ENCODE measurements at places on chromosomes 11 and 22.

DNA sequence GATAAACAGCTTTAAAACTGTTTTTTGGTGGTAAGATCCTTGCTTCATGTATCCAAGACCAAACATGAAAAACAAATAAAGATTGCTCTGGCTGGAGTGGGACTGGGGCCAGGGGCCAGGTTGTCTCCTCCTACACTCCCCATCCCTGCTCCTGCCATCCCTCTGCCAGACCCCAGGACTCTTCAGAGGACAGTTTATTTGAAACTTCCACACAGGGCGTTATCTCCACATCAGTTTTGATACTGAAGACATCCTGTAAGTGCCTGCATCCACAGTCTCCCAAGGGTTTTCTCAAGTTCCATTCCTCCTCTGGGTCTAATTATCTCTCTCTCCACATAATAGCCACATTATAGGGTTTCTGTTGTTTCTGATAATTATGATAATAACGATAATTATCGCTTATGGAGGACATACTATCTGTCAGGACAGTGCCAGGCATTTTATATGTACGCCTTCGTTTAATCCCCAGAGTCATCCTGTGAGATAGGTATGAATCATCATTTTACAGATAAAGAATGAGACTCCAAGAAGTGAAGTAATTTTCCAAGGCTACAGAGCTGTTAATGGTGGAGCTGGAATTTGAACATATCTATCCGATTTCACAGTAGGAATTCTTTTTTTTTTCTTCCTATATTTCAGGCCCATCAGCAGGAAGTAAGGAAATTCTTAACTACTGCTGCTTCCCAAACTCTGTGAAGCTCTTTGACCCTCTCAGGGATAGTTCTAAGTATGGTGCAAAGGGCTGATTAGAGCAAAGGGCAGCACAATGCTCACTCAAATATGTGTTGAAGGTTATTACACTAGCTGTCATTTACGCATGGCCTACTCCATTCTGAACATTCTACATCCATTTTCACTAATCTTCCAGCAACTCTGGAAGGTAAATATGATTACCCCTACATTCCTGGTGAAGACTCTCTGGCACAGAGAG lies 488.0 kb upstream of the CCDC90B start:
- no peak for DNase-seq

DNA sequence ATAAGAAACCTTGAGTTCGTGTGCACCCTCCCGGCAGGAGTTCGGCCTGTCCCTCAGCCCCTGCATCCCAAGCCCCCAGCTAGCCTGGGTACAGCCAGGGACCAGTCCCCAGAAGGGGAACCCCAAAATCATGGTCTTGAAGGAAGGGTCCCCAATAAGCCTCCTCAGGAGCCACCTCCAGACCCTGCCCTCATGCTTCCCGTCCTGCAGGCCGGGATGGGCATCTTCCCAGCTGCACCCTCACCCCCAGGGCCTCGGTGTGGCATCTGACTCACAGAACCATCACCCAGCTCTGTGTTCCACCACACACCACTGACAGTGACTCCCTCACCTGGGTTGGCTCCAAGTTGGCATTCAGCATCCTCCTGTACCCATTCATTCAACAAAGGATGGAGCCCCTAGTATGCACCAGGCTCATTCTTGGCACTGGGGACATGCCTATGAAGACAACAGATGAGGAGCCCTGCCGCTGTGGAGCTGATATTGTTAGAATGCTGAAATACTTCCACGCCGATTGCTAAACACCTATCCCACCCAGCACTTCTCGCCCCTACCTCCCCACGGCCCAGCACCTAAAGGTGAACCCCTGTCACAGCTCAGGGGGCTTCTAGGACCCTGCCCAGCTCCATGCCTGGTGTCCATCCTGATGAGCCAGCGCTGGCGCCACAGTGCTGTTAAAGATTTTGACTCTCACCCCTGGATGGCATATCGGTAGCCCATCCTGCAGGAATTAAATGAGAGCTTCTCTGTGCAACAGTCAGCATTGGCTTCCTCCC lies 77.8 kb downstream of the BUD13 start:
- DNase-seq: no peak

DNA sequence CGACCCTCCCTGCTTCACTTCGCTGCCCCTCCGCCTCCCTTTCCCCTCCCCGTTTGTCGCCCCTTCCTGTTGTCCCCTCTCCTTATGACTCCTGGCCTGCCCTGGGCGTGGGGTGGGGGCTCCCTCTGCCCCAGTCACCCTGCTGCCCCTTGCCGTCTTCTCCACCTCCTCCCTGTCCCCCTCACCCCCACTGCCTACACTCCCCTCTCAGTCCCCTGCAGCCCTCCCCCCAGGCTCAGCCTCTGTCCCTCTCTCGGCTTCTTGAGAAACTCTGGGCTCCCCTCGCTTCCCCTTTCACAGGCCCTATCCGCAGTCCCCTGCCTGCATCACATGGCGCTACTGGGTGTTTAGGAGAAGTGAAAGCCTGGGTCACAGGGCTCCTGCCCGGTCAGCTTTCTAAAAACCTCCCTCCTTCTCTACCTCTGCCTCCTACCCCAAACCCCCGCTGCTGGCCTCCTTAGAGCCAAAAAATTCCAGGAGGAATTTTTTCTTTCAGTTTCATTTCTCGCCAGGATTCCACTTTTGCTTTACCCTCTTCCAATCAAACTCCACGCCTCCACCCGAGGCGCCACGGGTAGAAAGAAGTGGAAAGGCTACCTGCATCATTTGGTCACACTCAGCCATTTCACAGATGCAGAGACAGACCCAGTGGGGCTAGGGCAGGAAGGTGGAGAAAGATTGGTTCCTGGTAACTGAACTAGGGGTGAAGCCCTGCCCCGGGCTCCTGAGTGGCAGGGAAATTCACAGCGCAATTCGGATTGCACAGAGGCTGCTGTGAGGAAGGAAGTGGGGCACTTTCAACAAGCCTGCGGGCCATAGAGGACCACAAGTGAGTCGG lies at the start of gene SLC15A3:
SLC15A3 (minus strand) TSS at position 273 of the 838 bp plus-strand sequence. CDS start 625 bp downstream, outside the sequence.
- DNase-seq: no peak

DNA sequence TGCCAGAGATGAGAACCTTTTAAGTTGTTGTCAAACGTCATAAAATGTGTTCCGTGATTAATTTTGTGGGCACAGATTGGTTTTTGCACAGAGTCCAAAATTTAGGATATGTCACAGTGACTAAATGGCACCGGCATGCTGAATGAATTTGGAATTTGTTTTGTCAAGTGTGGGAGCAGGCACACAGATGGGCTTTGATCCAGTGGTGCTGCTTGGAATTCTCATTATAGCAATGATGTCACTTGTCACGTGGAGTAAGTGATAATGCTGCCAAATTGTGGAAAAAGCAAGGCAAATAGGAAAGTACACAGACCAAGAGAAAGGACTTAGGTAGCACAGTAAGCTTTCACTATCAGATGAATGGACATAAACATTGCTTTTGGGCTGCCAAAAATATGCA lies 8.0 kb upstream of the LIN7C start:
- DNase-seq: no peak

GRCh38 chr22:37750596-37751162 lies 53.8 kb downstream of the TRIOBP start:
- no peak for DNase-seq

DNA sequence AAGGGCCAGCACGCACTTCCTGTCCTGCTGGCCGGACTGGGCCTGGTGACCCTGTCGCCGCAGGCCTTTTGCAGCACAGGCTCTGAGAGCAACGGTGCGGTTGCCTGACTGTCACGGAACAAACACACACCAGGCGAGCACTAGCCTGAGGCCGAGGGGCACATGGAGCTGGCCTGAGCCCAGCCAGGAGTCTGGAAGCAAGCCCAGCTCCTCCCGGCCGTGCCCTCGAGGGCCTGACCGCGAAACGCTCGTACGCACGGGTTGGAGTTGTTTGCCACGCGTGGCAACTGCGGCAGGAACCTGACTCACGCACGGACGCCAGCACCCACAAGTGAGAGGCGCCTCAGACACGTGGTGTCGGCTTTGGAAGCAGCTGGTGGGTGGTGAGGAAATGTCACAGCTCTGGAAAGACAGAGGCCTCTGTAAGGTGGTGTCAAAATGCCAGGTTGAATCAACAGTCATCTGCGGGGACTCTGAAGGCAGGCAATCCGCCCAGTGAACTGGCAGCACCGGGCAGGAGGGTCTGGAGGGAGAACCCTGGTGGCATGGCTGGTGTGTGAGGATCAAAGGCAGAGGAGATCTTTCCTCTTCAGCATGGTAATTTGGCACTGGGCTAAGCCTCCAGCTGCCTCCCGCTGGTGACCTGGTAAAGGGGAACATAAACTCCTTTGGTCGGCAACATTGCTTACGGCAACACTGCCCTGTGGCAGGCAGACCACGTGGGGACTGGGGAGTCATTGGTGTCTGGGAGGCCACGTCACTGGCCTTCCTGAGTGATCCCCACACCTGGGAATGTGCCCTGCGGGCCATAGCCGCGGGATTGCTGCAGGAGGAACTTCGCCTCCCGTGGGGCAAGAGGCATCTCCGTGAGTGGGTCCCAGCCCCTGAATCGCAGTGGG lies 15.3 kb upstream of the IL17REL start:
- DNase-seq: peak; percentile 57

GRCh38 chr22:31248965-31249958 lies 37.2 kb downstream of the LIMK2 start:
- DNase-seq: no peak

- no peak for DNase-seq
These were observed 115.9 kb upstream of the GRK3 start for GRCh38 chr22:25448435-25449051.

DNA sequence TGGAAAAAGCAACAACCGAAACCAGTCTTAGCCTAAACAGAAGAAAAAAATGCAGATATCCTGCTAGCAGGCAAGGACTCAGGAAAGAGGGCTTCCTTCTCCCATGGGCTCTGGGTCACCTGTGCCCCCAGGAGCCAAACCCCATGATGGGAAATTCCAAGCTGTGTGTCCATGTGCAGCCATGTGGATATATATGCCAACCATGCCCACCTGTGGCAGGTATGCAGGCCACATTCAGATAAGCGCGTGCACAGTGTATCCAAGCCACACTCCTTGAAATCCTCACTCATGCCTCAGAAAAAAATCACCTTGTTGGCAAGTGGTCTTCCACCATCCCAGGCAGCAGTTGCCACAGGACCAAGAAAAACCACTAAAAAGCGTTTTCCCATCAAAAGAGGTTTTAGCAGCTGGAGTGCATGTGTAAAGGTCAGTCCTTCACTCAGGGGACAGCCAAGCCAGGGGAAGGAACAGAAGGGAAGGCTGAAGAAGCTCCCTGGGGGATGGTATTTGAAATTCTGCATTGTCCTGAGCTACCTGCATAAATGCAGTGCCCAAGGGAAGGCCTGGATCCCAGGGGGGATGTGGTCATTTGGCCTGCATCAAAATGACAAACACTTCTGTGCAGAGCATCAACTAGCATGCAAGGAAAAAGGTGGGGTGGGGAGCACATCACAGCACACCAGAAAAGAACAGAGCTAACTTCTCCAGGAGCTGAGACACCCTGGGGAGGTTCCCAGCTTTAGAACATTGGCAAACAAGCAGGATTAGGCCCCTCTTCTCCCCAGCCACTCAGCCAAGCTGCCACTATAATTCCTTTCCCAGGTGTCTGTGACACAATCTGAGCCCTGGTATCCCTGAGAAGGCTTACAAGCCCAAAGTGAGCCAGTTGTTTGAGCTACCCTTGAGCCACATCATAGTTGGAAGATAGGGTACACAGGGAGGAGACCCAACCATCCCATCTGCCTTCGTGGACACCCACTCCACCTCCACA lies 76.2 kb downstream of the GALNT18 start:
- DNase-seq: no peak

DNA sequence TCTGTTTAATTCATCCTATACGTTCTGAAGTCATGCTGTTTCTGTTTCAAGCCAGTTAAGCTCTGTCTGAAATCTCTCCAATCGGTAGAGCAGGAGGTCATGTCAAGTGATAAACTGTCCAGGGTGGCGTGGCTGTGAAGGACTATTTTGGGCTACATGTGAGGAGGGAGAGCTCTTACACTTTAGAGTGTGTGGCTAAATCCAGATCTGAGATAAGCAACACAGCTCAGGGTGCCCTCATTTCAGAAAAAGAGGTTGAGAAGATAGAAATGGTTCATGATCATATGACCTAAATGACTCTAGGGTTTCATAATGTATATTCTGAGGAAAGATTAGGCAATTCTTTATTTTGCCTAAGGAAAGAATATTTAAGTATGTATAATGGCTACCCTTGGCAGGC lies 8.4 kb downstream of the BLID start:
- DNase-seq: no peak

DNA sequence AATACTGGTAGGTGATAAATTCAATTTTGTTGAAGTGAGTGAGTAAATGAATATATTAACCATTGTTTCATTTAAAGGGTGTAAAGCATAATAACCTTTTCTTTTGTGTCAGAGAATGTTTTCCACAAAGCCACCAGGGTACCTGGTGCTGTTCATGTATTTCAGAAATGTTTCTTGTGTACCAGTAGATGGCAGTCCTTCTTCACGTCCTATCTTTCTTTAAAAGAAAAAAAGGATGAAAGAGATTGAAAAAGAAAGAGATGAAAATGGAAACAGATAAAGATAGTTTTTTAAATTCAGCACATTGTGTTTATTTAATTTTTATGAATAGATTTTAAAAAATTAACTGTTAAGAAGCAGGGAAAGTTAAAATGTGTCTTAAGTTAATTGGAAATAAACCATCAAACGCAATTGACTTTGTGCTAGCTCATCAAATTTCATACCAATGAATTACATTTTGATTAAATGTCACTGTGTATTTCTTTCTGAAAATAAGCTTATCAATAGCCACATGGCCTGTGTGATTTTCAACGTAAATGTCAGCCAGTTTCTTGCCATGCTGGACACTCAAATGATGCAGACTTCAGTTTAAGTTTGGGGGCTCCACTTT lies 65.5 kb upstream of the CHORDC1 start:
- no peak for DNase-seq

- DNase-seq: no peak
These were observed 316.4 kb upstream of the SORL1-AS1 start for GRCh38 chr11:121769191-121769590.

- DNase-seq: no peak
These were observed 22.3 kb downstream of the PIK3IP1 start for GRCh38 chr22:31269892-31270579.

GRCh38 chr22:49871482-49871881 lies 17.8 kb downstream of the ZBED4 start:
- no peak for DNase-seq

DNA sequence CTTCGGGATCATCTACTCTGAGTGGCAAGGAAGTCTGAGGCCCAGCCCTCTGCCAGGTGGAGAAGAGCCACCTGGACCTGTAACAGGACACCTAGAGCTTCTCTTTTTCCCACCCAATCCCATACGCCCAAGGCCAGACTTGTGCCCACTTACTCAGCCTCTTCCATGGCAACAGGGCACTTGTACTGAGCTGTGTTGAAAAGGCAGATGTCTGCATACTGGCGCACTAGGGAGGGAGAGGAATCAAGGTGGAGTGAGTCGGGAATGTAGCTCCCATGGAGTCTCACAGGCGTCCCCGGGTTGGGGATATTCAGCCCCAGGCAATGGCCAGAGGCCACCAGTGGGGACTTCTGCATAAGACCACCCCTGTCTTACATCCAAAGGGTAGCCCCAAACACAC lies 36.1 kb downstream of the TPBGL start:
- no peak for DNase-seq

Measured in activated gamma-delta T cell treated with anti-CD3 and anti-CD28 coated beads, Interleukin-2, amount 50 U/mL, for 16 hours (primary cell).